Calu3 (cell line): ENCODE measurements at places on chromosomes 12 and 14. TPM values are rescaled to one million over a fixed set of nuclear protein-coding genes. Genes with fewer than 3 reads are reported as not detected.

DNA sequence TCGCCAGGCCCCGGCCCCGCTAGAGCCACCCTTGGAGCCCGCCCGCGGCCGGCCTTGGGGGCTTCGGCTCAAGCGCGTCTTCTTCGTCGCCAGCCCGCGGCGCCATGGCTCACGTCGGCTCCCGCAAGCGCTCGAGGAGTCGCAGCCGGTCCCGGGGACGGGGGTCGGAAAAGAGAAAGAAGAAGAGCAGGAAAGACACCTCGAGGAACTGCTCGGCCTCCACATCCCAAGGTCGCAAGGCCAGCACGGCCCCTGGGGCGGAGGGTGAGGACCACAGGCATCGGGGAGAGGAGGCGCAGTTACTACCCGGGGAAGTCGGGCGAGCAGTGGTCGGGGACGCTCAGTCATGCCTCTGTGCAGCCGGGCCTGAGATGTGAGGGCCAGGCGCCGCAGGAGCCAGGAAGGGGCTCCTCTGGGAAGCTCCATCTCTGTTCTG, 573 bp downstream of the ARL6IP4 start:
- no peak for DNase-seq

- DNase-seq: no peak
Observed at GRCh38 chr14:71137536-71138447, 230.5 kb downstream of the PCNX1 start.

The ERGIC2 gene
- 112 and 120 TPM in 2 replicates for total RNA-seq

The RNF212B gene
- total RNA-seq: not detected in 2 replicates

The ABCB9 gene
- total RNA-seq: 25.6 and 26.5 TPM in 2 replicates

GRCh38 chr12:76746516-76746915, 17.4 kb upstream of the ZDHHC17 start:
- DNase-seq: no peak

The GPR84 gene
- not detected in 2 replicates for total RNA-seq

DNA sequence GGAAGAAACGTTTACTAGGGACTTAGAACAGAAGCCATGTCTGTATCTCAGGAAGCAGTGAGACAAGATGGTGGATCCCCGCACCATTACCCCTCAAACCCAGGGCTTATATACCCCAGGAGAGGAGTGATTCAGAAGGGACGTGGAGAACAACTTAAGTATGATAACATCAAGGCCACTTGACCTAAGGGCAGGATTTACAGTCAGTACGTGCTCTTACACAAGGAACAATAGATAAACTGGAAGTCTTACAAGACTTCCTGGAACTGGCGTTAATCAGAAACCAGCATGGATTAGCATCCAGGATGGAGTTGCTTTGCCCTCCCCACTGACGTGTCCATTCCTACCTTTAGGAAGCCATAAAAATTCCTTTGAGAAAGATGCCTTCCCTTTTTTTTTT, 8.6 kb upstream of the ETFBKMT start:
- peak; percentile 30 for DNase-seq

- peak; percentile 56 for DNase-seq
Observed at GRCh38 chr14:31950764-31951637, 126.1 kb upstream of the ARHGAP5 start.

The GNB3 gene
- not detected in 2 replicates for total RNA-seq

GRCh38 chr12:92340441-92341064, 194.9 kb upstream of the BTG1 start:
- DNase-seq: no peak

The BCL2L2 gene
- total RNA-seq: 19.0 and 21.3 TPM in 2 replicates

DNA sequence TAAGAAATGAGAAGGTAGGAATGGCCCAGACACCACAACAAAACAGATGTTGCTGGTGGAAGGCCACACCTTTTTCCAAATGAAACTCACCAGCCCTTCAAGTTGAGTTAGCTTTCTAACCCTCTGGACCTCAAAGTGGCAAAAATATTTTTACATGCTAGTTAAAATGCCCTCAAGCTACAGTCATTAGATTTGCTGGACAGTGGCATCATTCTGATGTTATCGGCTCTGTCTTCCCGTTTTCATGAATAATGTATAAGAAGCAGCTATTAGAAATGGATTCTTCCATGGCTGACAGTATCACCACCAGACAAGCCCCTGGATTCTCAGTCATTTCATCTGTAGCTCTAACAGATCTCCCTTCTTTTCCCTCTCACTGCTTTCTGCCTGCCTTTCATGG, 37.1 kb upstream of the PLXNC1 start:
- no peak for DNase-seq

GRCh38 chr14:67480011-67480410, 8.5 kb downstream of the TMEM229B start:
- DNase-seq: no peak

The LUM gene
- 0.31 TPM in 1 of 2 replicates, not detected in the other for total RNA-seq

GRCh38 chr12:91347481-91348214, 165.0 kb upstream of the DCN start:
- DNase-seq: no peak

The RFX4 gene
- 0.27 TPM in 1 of 2 replicates, not detected in the other for total RNA-seq

GRCh38 chr12:76041406-76041805, 9.8 kb upstream of the PHLDA1 start:
- DNase-seq: no peak

GRCh38 chr12:23561364-23562345, 387.8 kb downstream of the SOX5 start:
- no peak for DNase-seq
